ENCODE measurements at places on chromosomes 16 and 17.
A peak's percentile ranks its signal among the peaks of the same experiment; 100 is the strongest.

GRCh38 chr17:39551879-39552278, 55.8 kb downstream of the NEUROD2 start:
- no peak for DNase-seq

GRCh38 chr16:81616321-81617020, 162.6 kb upstream of the PLCG2 start:
- DNase-seq: peak; percentile 72

GRCh38 chr17:2981325-2981724, 82.1 kb downstream of the OR1D5 start:
- DNase-seq: no peak

GRCh38 chr16:77430787-77431585, 3.8 kb downstream of the ADAMTS18 start:
- DNase-seq: no peak

- no peak for DNase-seq
Measured at GRCh38 chr16:74623214-74623838, 16.4 kb upstream of the GLG1 start.

GRCh38 chr17:69018022-69018615, 42.6 kb downstream of the ABCA9 start:
- DNase-seq: no peak

GRCh38 chr17:420479-421175, 68.0 kb upstream of the RPH3AL start:
- DNase-seq: no peak

GRCh38 chr17:29722411-29723198, 99.9 kb upstream of the CORO6 start:
- DNase-seq: peak; percentile 52
